NB4 (cell line): ENCODE measurements at places on chromosomes 5 and 9.

- DNase-seq, result no peak
Measured at GRCh38 chr9:100084734-100085133, 14.1 kb downstream of the ERP44 start.

GRCh38 chr5:53956632-53957031, 353.7 kb downstream of the ARL15 start:
- DNase-seq, result no peak

- DNase-seq, result no peak
Measured at GRCh38 chr9:135256581-135257354, 169.3 kb downstream of the OLFM1 start.

- no peak for DNase-seq
Measured at GRCh38 chr5:174097486-174098185, 52.1 kb downstream of the NSG2 start.

DNA sequence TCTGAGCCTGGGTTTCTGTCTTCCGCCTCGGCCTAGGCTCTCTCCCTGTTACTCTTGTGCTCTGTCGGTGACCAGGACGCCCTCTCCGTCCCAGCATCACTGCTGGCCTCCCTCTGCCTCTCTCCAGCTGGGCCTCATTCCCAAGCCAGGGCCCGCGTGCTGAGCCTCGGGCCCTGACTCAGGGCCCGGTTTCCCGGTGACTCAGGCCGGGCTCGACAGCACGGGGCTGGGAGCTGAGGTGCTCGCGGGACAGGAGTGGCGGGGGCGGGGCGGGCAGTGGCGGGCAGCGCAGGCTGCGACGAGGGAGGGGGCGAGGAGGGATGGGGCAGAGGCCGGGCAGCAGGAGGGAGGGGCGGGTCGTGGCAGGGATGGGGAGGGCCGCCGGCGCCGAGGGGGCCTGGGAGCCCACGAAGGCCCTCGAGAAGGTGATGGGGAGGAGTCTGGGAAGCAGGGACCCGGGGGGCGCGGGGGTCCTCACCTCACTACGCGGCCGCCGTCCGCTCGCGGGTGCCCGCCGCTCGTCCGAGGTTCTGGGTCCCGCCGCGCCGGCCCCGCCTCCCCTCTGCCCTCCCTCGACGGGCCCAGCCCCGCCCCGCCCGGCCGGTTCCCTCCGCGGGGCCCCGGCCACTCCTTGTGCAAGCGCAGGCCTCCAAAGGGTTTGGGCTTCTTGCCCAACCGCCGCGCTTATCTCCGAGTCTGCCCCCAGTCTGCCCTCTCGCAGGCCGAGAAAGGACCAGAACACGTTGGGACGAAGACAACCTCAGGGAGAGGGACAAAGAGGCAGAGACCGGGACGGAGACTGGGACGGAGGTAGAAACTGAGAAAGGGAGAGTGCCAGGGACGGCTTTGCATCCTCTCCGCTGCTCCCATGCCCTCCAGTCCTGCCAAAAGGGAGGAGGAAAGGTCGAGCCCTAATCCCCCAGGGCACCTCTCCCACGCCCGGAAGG, at the start of gene ARAP3:
ARAP3 (minus strand) TSS at position 536 of the 947 bp plus-strand sequence. CDS start 1,744 bp downstream, outside the sequence.
- DNase-seq, result peak; percentile 89

DNA sequence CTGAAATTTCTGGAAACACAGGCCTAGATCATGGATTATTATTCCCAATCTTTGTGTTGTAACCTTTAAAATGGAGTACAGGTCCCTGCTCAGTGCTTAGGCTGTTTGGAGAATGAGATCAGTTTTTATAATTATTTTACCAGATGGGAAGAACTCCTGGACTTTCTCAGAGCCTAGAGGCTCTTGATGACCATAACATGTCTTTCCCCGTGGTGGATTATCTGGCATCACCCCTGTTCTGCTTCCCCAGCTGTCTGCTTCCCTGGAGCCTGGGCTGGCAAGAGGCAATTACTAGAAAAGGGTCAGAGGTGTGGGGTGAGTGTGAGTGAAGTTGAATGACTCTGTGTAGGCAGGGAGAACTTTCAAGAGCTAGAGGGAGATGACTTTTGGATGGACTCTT, 143.0 kb downstream of the CARTPT start:
- no peak for DNase-seq

DNA sequence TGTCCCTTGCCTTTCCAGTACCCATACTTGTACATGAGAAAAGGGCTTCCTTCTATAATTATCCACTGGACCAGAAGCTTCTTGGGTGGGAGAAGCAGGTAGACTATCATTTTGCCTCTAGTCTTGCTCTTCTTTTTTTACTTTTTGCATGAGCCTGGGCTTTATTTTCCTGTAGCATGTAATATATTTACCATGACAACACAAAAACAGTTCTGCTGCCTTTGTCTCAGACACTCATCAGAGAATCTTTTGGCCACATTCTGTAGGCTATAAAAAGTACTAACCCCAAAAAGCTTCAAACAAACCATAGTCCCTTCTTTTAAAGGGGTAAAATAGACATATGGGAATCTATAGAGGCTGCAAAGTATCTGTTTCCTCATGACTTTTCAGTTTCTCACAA, 339.2 kb upstream of the PIK3R1 start:
- DNase-seq, result no peak

- no peak for DNase-seq
Measured at GRCh38 chr5:111772456-111773122, 15.6 kb upstream of the NREP start.

GRCh38 chr9:21994556-21995005, at the start of gene CDKN2B-AS1:
TSS of gene CDKN2B-AS1 (plus strand) at chr9:21994791.
- no peak for DNase-seq

- DNase-seq, result no peak
Measured at GRCh38 chr5:74626386-74627222, 13.9 kb downstream of the ENC1 start.

DNA sequence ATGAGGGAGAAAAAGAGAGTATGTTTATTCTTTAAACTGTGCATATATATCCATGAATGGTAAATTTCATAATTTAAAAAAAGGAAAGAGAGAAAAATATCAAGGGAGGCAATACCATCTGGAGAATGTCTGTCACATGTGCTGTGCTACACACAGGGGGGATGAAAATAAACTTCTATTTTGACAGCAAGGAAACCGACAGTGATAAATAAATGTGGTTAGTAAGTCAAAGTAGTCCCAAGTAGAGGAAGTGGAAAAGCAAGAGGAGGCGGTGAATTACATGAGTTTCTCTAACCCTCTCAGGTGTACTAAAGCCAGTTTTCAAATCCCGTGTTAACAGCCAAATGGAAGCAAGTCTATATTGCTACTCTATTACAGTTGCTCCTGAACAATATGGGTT, 83.3 kb downstream of the ICE1 start:
- DNase-seq, result no peak

- DNase-seq, result no peak
Measured at GRCh38 chr5:39422728-39423285, 2.0 kb downstream of the DAB2 start.

- DNase-seq, result no peak
Measured at GRCh38 chr5:153136910-153137614, 353.4 kb upstream of the GRIA1 start.

DNA sequence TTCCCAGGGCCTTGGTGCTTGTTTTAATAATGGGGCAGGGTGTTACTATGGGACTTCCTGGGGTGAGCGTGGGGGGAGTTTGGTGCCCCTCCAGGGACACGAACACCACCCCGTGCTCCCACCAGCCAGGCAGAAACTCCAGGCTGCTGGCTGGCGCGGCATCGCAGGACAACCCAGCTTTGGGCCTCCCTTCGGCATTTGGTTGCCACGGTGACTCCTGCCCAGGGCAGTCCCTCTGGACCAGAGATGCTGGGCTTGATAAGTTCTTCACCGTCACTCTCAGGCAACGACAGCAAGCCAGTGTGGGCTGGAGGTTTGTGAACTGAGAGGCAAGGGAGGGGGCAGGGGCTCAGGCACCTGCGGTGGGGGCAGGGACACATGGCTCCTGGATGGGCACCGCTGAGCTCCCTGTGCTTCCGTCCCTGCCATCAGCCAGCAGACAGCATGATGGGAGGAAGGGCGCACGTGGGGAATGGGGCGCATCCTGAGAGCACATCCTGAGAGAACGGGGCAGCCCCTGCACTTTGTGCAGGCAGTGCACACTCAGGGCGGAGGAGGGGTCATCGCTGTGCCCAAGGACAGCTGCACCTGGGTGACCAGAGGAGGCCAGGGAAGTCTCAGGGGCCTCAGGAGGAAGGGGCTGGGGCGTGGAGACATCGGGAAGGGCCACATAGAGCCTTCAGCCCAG, 116.4 kb downstream of the RXRA start:
- DNase-seq, result peak; percentile 64

- no peak for DNase-seq
Measured at GRCh38 chr5:161093100-161093499, 241.1 kb upstream of the ATP10B start.

DNA sequence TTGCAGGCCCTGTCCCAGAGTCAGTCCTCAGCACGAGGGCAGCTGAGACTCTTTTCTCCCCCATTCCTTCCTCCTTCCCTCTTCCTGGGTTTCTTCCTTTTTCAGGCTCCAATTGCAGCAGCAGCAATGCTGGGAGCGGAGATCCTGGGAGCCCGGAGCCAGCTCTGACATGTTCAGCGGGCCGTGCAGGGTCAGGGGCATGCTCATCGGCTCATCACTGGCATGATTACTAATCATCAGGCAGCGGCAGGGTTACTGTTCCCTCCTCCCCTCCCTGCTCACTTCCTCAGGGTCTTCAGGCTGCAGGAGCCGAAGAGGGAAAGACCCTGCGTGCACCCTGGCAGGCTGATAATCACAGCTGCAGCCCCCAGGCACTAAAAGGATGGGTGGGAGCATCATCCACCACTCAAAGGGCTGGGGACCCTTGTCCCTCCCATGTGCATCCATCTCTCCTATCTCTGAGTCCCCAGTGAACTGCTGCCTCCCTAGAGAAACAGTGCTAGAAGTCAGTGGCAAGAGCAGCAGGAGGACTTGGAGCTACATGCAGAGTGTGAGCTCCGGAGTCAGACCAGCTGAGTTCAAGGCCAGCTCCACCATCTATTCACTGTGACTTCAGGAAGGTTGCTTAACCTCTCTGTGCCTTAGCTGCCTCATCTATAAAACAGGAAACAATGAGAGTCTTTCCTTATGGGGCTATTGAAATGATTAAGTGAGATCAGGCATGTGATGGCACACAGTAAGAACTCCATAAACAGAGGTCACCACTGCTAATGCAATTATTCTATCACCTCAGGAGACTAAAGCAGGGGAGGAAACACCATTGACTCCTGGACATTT, 7.8 kb upstream of the KCNIP1 start:
- DNase-seq, result no peak

DNA sequence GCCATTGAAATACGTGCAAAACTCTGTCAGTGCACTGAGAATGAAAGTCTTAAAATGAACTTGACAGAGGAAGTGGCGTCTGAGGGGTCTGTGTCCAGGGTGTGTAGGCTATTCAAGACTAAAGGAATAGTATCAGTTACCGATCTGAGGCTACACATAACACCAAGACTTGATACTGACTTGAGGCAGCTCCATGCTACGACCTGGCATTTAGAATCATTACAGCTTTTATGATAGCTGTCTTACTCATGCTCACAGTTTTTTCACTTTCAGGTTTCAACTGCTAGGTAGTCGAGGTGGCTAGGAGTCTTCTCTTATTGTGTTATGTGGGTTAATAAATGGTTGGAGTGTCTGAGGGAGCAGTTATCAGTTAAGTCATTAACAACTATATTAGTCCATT, 92.8 kb upstream of the SLCO6A1 start:
- DNase-seq, result no peak

GRCh38 chr9:104858846-104859245, 69.1 kb downstream of the ABCA1 start:
- DNase-seq, result no peak

- DNase-seq, result peak; percentile 36
Measured at GRCh38 chr9:101711330-101711941, 27.0 kb downstream of the GRIN3A start.

GRCh38 chr9:85723215-85723614, 18.5 kb downstream of the AGTPBP1 start:
- no peak for DNase-seq

GRCh38 chr5:33258553-33258952, 182.2 kb upstream of the TARS1 start:
- DNase-seq, result no peak

DNA sequence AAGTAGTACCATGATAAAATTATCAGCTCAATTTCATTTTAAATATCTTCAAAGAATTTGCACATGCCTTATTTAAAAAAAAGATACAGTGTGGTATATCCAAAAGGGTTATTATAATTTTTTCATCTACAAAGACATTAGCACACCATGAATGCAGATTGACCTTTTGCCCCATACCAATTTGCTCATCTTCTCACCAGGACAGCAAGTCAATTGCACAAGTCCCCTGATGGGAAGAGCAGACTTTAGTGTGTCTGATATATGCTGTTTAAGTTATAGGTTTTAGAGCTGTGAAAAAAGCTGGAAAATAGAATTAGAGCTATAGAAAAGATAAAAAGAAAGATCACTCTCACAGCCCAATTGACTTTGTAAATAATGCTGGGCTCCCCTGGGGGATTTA, 325.8 kb upstream of the CDH6 start:
- no peak for DNase-seq

GRCh38 chr9:115596021-115596745, 478.2 kb upstream of the TNC start:
- no peak for DNase-seq

DNA sequence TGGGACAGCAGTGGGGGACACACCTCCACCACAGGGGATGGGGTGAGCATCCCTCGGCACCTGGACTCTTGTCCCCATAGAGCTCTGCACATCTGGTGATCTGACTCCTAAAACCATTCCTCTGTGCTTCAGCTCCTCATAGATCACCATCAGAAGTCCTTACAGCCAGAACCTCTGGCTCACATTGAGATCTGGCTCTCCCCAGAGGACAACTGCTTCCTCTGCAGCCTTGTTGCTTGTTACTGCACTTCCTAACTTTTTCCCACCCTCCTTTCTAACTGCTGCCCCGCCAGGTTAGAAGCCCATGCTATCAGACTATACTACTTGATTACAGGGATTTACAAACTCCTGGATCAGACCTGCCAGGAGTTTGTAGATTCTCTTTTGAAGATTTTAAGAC, 64.5 kb downstream of the ARSB start:
- peak; percentile 54 for DNase-seq

DNA sequence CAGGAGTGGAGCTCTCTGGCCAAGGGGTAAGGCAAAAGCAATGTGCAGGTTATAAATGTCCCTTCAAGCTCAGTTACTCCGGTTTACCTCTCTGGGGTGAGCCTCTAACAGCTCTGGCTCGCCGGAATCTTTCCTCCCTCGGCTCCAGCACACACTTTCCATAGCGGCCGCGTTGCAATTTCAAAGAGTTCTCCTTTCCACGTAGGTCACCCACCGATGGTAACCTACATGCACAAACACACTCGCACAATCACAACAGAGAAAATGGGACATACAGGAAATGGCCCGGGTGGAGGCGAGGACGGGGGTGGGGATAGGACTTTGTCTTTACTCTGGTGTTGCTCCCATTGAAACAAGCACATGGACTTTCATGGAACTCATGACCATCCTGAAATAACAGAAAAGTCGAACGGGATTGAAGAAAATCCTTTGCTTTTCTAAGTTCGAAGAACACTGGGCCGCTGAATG, 1.2 kb downstream of the LHFPL2 start:
- peak; percentile 41 for DNase-seq
